ENCODE measurements at places on chromosomes 3 and 15.

DNA sequence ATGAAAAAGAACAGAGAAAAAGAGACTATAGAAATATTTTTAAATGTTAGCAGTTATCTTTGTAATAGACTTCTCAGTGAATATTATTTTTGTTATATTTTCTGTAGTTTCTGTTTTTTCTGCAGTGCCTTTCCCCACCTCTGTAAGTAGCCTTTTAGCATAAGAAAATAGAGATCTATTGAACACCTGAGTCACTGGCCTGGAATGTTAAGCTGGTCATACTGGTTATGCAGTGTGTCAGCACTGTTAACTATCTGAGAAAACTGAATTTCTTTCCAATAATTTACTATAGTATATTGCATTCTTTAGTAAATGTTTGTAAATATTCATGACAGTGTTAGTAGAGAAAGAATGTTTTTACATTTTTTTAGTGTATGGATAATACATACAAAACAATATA, 79.8 kb downstream of the NECTIN3 start:
- no peak for DNase-seq

DNA sequence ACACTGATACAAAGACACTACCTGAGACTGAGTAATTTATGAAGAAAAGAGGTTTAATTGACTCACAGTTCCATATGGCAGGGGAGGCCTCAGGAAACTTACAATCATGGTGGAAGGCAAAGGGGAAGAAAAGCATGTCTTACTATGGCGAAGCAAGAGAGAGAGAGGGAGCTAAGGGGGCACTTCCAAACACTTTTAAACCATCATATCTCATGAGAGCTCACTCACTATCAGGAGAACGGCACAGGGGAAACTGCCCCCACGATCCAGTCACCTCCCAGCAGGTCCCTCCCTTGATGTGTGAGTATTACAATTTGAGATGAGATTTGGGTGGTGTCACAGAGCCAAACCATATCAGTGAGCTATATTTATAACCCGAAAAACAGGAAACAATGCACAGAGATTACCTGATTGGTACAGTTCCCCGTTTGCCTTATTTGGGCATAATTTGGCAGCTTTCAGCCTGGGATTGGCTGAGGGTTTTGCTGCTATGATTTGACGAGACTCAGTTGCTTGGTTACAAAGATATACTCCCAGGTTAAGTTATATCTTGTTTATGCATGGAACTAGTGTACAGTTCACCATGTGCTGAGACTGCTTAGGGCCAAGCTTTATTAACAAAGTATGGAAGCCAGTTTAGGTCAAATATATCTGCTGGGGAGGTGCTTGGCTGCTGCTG, 184.2 kb downstream of the NR2F2 start:
- DNase-seq, result no peak

DNA sequence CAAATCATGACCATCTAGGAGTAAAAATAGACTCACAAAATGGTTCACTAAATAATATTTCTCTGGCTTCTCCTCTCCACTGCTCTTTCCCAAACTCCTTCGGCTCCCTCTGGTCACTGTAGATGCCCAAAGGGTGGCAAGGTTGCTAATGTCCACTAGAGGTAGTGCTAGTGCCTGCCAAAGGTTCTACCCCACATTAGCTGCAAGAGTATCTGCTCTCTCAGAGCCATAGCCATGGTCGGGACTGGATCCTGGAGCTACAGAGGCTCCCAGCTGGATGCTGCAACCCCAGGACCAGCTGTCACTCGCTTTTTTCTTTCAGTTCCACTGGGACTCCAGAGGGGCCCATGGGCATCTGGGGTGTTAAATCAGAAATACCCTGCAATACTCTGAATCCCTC, 8.5 kb downstream of the HTR3D start:
- DNase-seq, result no peak

DNA sequence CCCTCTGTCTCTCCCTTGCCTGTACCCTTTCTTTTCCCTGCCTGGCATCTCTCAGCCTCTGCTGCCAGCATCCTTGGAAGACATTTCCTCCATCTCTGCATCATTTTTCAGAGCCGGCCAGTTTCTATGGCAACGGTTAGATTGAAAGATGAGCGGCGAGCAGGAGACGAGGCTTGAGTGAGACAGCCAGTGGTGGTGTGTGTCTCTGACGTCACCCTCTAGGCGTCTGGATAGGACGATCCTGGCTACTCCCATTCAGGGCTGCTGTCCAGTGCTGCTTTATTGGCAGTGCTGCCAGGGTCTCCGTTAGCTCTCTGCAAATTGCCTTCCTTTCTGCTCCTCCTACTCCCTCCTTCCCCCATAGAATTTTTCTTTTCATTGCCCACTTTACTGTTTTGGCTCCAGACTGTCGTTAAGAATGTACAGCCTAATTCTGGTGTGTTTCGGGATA, 57.9 kb downstream of the TRAK1 start:
- peak; percentile 84 for DNase-seq

GRCh38 chr15:69729167-69729748, 276.6 kb downstream of the RPLP1 start:
- peak; percentile 41 for DNase-seq

DNA sequence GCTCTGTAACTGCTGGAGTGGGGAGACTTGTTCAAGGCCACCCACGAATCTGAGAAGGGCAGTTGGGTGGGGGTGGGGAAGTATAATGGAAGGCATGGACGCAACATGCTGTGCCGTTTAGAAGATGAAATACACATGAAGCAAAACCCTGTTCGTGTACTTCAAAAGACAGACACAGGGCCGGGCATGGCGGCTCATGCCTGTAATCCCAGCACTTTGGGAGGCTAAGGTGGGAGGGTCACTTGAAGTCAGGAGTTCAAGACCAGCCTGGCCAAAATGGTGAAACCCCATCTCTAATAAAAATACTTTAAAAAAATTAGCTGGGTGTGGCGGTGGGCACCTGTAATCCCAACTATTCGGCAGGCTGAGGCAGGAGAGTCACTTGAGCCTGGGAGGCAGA, 36.9 kb upstream of the SFMBT1 start:
- no peak for DNase-seq

GRCh38 chr3:157572559-157573270, 69.5 kb upstream of the VEPH1 start:
- no peak for DNase-seq

- DNase-seq, result no peak
Measured at GRCh38 chr3:130835483-130835882, 58.4 kb upstream of the ATP2C1 start.

DNA sequence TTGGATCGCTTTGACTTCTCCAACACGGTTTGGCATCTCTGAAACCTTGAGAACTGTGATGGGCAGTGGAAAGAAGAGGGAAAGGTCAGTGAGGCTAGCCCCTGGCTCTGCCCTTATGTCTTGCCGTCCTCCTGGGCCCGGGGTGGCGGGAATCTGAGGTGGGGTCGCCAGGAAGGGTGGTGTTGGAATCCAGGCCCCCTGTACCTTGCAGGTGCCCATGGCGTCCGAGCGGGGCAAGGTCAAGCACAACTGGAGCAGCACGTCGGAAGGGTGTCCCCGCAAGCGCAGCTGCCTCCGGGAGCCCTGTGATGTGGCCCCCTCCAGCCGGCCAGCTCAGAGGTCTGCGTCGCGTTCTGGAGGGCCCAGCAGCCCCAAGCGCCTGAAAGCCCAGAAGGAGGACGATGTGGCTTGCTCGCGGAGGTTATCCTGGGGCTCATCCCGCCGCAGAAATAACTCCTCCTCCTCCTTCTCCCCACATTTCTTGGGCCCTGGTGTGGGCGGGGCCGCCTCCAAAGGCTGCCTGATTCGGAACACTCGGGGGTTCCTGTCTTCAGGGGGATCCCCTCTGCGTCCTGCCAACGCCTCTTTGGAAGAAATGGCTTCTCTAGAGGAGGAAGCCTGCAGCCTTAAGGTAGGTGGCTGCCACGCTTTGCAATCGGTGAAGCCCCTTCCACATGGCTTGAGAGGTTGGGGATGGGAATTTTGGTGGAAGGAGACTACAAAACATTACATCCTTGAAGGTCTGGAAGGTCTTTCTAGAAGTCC, 907 bp downstream of the TATDN2 start:
- DNase-seq, result peak; percentile 68

GRCh38 chr15:82122746-82123400, 77.1 kb upstream of the MEX3B start:
- DNase-seq, result no peak

DNA sequence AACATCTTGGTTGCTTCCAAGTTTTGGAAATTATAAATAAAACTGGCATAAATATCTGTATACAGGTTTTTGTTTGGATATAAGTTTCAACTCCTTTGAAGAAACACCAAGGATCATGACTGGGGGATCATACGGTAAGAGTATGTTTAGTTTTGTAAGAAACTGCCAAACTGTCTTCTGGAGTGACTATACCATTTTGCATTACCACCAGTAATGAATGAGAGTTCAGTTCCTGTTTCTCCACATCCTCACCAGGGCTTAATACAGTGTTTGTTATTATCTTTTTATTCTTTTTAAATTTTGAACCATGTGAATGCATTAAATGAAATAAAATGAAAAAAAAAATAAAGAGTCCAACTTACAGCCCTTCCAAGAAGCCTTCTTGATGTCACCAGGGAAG, 3.7 kb upstream of the ANKUB1 start:
- DNase-seq, result no peak

DNA sequence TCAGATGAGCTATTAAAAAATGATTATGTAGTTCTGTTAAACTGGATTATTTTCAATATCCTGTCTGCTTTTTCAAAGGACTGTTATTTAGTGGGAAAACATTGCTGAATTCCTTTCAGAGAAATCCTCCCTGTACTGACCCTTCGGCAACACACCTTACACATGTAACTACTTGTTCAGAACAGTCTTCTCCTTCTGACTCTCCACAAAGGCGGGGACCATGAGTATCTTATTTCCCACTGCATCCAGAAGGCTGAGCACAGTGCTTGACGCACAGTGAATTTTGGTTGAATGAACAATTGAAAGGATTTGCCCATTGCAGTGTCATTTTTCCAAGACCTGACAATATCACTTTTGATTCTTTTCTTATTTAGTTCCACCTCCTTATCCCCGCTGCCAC, 23.1 kb upstream of the CFAP161 start:
- DNase-seq, result no peak

GRCh38 chr3:86801066-86801465, 189.9 kb downstream of the VGLL3 start:
- no peak for DNase-seq

- no peak for DNase-seq
Measured at GRCh38 chr15:34821831-34822230, 26.5 kb upstream of the ACTC1 start.

GRCh38 chr3:133301194-133301593, 98.7 kb upstream of the BFSP2 start:
- no peak for DNase-seq

- DNase-seq, result no peak
Measured at GRCh38 chr3:172177046-172177445, 137.7 kb downstream of the FNDC3B start.

DNA sequence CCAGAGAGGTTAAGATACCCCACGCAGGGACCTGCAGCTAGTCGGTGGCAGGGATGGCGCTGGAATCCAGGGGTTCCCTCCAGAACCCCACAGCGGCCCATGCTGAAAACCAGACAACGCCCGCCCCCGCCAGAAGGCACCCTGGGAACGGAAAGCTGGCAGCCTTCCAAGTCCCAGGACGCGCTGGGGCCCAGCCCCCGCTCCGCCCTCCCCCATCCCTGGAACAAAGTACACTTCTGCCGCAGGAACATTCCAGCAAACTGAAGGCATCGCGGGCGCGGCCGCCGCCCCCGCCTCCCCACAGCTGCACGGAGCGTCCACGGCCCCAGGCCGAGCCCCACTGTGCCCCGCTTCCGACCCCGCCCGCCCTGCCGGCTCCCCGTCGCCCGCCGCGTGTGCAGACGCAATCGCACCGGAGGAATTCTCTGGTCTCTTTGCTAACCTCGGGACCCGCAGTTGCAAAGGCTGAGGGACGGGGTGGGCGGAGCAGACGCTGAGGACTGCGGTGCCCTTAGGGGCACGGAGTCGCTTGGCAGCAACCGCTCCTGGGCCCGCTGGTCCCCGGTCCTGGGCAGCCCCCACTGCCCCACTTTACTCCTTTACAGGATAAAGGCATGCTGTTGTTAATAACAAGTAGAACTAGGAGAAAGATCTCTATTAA, 44.8 kb upstream of the RNU6-1 start:
- DNase-seq, result peak; percentile 86

GRCh38 chr3:133747907-133748639, 1.9 kb downstream of the TF start:
- no peak for DNase-seq

GRCh38 chr3:112403103-112403502, 70.1 kb downstream of the CD200 start:
- DNase-seq, result no peak

GRCh38 chr15:70853973-70854665, at the start of gene LARP6:
Gene LARP6 (minus strand): TSS chr15:70854157. CDS start chr15:70854088, 69 bp downstream.
- peak; percentile 84 for DNase-seq

- no peak for DNase-seq
Measured at GRCh38 chr15:72785841-72786240, 2.3 kb upstream of the ADPGK start.

DNA sequence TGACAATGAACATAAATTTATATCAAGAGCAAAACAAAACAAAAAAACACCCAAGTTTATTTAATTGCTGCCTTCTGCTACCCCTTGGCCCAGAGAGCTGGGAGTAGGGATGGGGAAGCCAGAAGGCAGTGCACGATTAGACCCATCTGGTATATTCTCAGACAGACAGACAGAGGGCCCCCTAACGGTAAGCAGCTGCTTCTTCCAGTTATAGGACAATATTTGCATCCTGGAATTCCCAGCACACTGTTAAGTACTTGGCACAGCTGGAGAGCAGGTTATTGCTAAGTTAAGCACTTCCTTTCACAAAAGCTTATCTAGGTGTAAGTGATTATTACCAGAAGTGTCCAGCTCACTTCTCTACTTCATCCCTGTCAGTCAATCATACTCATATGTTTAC, 39.3 kb downstream of the C2CD4B start:
- DNase-seq, result no peak

DNA sequence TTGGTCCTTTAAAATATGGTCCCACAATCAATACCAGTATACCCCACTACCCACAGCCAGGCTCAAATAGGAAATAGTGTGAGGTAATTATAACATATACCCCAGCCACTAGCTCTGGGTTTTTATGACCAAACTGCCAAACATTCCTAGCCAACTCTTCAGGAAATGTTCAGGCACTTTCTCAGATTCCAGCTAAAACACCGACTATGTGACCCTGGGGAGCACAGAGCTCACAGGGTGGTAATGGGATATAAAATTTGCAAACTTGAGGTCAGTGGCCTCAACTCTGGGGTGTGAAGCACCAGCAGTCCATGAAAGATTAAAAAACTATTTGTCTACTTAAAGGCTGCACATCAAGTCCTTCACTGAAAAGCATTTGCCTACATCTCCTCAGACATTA, 12.9 kb downstream of the FBN1 start:
- no peak for DNase-seq

Data from left forelimb (tissue), 1 donor.